Stimulated activated CD8-positive, alpha-beta memory T cell treated with anti-CD3 and anti-CD28 coated beads, Interleukin-4, amount 100 ng/mL, for 1 hour (primary cell): ENCODE measurements at places on chromosomes 1 and 21.

GRCh38 chr1:2047749-2048729, 2.2 kb upstream of the PRKCZ start:
- DNase-seq, result no peak

DNA sequence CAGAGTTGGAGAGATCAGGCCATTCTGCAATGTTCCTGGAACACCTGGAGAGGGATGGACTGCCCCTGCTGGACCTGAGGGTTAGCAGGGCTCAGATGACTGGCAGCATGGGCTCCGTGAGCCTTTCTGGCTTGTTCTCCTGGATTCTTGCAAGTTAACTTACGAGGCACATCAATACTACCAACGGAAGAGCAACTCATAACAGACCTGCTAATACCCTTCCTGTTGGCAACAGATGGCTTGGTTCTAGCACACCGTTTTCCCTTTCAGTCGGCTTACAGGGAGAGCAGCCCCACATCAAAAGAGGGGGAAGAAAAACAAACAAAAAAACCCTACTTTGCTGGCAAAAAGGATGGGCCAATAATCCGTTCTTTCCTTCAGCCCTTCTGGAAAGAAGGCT, 47.9 kb downstream of the SLC66A1 start:
- no peak for DNase-seq

- no peak for DNase-seq
Measured at GRCh38 chr1:213531369-213532310, 456.1 kb upstream of the PROX1 start.

DNA sequence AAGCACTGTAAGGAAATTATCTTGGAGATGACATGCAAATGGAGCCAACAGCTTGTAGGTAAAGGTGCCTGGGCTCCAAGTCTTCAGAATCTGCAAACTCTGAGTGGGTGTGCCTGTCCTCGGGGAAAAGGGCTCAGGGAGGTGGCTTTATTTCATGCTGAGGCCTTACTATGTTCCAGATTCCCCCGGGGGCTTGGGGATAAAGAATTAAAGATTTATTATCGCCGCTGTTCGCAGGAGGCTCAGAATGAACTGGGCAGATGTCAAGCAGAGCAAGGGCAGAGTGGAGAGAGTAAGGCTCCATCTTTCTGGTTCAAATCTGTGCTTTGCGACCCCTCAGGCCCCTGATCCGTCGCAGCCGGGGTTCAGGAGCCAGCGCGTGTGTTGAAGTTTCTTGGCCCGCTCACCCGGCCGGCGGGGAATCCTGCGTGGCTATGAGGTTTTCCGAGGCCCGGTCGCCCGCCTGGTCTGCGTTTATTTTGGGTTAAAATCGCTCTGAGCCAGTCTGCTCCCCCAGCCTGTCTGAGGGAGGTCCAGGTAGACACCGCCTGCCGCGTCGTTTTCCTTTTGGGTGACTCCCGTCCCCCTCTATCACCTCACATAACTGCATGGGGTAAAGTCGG, 19.5 kb downstream of the RHOU start:
- DNase-seq, result no peak

DNA sequence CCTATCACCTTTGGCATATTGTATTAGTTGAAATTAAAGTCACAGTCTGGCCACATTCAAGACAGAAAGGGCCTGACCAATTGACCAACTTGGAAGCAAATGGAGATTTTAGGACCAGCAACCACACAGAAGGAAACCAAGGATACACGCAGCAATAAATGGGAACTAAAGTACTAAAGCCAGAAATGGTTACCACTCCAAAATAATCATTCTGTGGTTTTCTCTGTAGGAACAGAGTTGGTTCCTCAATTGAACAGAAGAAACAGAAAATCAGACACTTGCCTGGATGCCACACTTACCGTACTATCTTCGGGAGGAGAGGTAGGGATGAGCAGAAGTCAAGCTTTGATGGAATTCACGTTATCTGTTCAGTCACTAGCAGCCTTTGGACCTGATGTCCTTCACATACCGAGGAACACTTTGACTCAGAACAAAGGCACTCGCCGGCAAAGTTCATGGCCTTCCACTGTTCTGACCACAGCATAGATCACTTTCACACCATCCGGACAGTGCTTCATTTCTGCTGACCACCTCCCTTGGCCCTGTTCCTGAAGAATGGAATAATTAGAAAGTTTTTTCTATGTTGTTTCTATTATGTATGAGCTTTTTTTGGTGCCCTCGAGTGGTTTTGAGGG, 96.9 kb downstream of the LPAR3 start:
- no peak for DNase-seq

DNA sequence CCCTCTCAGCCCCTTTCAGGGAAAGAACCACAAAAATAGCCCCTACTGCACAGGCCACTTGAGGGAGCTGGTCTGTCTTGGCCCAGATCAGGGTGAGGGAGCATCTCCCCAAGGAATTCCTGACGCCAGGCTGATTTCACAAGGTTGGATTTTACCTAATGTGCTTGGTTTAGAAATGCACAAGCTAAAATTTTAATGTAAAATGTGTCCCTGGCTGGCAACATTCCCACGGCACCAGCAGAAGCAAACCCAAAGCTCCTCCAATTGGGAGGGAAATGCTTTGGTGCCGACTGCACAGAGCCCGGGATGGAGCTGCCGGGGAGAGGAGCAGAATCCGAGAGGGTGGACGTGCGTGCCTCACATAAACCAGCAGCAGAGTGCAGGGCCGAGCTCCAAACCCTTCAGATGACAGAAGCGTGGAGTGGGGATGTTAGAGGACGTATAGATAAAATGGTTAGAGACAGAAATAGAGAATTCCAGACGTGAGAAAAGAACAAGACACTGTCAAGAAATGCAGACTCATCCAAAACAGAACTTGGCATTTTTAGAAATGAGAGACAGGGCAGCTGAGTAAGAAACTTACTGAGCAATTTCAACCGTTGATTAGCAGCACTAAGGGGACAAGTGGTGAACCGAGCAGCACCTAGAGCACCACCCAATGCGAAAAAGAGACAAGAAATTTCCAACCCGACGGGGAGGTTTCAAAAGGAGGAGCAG, 41.6 kb upstream of the TMEM52 start:
- DNase-seq, result no peak

DNA sequence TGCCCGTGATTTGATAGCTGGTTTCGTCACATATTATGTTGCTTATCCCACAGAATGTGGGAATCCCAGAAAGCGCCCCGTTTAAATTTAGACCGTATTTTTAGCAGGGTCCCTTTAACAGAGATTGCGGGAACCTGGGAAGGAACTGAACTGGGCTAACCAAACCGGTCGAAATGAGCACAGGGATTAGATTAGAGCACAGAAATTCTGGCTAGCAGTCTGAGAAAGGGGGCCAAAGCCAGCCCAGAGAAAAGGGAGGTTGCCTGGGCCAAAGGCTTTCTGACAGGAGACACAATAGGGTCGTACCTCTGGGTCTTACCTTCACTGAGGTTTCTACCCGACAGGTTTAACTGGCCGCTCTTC, 327 bp downstream of the LRRC40 start:
- no peak for DNase-seq

DNA sequence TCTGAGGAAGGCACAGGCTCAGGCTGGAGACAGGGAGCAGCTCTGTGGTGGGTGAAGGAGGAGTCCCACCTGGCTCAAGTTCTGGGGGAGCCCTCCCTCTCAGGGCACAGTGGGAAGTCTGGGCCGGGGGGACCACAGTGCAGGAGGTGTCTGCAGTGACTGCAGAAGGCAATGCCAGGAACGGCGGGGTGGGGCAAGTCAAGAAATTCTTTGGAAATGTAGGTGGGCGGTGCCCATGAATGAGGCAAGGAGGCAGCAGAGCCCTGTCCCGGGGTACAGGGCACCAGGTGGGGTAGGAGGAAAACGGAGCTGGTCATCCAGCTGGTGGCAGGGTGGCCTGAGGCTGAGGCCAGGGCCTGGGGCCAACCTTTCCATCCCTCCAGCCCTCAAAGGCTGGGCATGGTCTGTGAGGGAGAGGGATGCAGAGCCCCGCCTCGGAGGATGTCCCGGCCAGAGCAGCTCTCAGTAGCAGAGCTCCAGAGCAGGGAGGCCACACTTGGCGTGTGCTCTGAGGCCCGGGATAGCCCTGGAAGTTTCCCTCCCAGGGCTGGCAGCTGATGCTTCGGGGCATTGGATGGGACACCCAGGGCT, 4.7 kb downstream of the TFF3 start:
- no peak for DNase-seq

- no peak for DNase-seq
Measured at GRCh38 chr1:112060261-112060660, 70.8 kb upstream of the KCND3 start.

- no peak for DNase-seq
Measured at GRCh38 chr1:159831412-159832141, 4.9 kb downstream of the SLAMF8 start.

- DNase-seq, result no peak
Measured at GRCh38 chr1:182684116-182684828, at the start of gene RGS8. RGS8 (minus strand) TSS chr1:182684587; CDS start chr1:182669649, 14,938 bp downstream.

- DNase-seq, result no peak
Measured at GRCh38 chr1:232372841-232373440, 257.0 kb downstream of the SIPA1L2 start.

DNA sequence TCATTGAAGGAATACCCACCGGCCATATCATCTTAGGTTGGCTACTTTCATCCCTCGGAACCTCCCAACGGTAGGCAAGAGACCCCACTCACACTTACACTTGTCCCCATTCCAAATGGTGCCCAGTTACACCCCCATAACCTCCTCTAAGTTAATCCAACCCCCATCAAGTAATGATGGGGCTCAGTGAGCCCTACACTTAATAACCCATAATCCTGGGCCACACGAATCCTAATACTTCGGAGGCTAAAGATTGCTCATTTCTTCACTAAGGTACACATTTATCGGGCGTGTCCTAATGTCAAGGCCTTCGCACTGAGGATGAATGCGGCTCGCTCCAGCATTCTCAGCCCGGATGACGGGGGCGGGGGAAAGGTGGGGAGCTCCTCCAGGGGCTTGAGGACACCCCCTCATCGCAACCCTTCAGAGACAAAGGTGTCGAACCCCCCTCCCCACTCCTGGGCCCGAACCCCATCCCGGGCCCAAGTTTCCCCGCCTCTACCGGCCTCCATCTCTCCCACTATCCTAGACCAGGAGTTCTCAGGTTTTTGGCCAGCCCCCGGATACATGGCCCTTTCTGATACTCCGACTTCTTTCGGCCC, 435 bp downstream of the ILF2 start:
- no peak for DNase-seq

DNA sequence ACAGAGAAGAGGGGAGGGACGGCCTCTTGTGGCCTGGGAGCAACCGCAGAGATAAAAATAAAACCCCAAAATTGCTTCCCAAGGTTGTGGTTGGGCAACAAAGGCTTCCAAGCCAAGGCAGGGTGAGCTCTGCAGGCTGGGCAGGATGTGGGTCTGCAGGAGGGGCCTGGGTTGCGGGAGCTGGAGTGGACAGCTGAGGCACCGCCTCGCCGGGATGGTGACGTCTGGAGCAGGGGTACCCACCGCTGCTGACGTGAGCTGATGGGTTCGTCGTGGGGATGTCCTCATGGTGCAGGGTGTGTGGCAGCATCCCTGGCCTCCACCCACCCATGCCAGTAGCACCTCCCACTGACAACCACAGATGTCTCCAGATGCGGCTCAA, 3.7 kb downstream of the AURKAIP1 start:
- DNase-seq, result no peak

DNA sequence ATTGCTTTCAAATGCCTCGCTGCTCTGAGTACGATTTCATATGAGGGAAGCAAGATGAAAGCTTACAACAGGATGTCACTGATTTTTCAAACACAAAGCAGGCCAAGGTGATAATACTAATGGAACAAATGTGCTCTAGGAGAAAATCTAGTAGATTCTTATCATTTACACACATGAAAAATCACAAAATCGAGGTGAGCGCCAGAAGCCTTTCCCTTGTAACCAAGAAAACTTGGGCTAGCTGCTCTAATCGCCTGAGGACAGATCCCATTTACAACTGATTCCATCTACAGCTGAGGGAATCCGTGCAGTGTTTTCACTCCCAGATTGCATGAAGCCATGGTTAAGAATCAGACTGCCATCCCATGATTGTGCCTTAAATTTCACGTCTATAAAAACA, 117.5 kb downstream of the TM2D1 start:
- DNase-seq, result no peak

DNA sequence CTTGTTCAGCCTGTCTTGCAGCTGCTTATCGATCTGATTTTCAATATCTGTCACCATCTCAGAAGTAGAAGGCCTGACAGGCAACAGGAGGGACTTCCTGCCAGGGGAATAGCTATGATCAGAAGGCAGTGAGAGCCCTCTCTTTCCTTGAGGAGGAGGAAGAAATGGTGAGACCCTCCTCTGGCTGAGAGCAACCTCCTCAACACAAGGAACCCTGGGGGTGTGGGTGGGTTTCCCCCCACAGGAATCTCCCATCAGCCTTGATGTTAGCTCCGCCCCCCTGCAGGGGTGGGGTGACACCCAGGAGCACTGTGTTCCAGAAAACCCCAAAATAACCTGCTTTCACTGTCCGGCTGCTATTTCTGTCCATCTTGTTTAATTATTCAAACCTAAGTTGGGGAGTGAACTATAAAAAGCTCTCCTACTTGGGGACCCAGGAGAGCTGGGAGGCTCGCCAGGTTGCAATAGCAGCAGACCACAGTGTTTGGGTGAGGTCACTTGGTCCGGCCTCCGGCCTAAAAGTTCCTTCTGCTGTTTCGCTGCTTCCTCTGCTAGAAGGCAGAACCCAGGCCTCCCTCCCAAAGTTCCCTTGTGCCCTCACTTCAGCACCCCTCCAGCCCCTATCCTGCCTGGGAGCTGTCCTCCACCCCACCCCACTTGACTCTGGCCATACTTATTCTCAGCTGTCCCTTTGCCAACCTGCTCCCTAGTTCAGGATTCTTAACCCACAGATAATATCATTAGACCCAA, 7.8 kb upstream of the MEF2D start:
- no peak for DNase-seq

DNA sequence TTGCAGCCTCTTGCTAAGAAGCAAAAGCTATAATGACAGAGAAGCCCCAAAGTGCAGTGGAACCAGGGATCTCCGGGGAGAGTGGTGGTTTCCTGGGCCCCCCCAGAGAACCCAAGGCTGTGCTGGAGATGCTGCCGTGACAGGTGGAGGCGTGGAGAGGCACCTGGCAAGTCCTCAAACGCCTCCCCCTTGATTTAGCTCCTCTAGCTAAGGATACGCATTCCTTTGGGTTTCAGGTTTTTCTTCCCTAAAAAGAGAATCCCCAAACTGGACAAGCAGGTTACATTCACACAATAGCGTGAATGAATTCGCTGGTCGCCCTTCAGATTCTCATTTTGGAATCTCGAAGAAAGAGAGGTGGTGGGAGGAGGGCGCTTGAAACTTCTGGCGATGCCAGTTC, 853 bp upstream of the ATP1A1 start:
- DNase-seq, result no peak

DNA sequence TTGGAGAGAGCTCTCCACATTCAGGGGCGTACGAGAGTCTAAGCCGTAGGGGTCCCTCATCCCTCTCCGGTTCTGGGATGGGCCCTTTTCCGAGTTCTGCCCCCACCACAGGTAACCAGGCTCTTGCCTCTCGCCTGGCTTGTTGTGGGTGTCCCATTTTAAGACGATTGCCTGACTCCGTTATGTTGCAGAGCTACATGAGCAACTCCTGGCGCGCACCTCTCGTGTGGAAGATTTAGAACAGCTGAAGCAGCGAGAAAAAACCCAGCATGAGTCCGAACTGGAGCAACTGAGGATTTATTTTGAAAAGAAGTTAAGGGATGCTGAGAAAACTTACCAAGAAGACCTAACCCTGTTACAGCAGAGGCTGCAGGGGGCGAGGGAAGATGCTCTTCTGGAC, 29.0 kb downstream of the PCNT start:
- no peak for DNase-seq

GRCh38 chr1:194062962-194063361, 876.5 kb upstream of the B3GALT2 start:
- DNase-seq, result no peak
